Esophagus muscularis mucosa (tissue), 4 donors: ENCODE measurements at places on chromosomes 2 and 18. TPM values are rescaled to one million over a fixed set of nuclear protein-coding genes. Genes with fewer than 3 reads are reported as not detected.
A peak's percentile ranks its signal among the peaks of the same experiment; 100 is the strongest.

- peaks cover 5% of the 10 kb centered on the region for H3K27me3 ChIP-seq
- H3K4me1 ChIP-seq = no peaks in the 10 kb centered on the region
- no peak overlapping the region for H3K4me3 ChIP-seq
- no peaks in the 10 kb centered on the region for H3K36me3 ChIP-seq
- no peak for DNase-seq
Observed at GRCh38 chr2:175353275-175353674, 171.8 kb upstream of the ATP5MC3 start.

- no peak for DNase-seq
- H3K27ac ChIP-seq = no peak overlapping the region
Observed at GRCh38 chr18:29418136-29418535, 1241.2 kb upstream of the CDH2 start.

- H3K4me3 ChIP-seq = peak overlapping the region; percentile 17
- no peak for DNase-seq
- H3K27me3 ChIP-seq = no peaks in the 10 kb centered on the region
- H3K4me1 ChIP-seq = peaks cover 34% of the 10 kb centered on the region
- no peaks in the 10 kb centered on the region for H3K36me3 ChIP-seq
- peak overlapping the region; percentile 67 for H3K27ac ChIP-seq
Observed at GRCh38 chr2:188787021-188787657, 187.0 kb upstream of the COL3A1 start.

DNA sequence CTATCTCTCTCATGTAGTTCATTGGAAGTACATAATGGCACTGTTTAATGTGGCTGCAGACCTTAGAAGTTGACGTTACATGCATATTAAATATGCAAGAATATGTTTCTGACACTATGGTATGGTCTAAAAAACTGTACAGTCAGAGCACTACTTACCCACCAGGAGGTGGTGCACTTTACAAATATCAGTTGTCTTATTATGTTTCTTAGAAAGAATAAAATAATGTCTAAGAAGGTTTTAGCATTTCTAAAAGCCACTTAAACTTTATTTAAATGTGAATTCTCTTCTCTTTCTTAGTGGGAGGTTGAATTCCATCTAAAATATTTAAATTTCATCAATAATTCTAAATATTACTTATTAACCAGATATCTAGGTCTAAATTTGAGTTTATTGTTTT, 4.3 kb downstream of the TMEFF2 start:
- no peak overlapping the region for H3K4me3 ChIP-seq
- H3K27me3 ChIP-seq = no peaks in the 10 kb centered on the region
- H3K27ac ChIP-seq = no peak overlapping the region
- DNase-seq = no peak
- no peaks in the 10 kb centered on the region for H3K36me3 ChIP-seq

Gene NXPH2
- not detected for total RNA-seq
